ENCODE measurements at places on chromosomes 6 and 20. TPM values are rescaled to one million over a fixed set of nuclear protein-coding genes. Genes with fewer than 3 reads are reported as not detected.

Gene ECT2L
- total RNA-seq: 0.17 TPM

DNA sequence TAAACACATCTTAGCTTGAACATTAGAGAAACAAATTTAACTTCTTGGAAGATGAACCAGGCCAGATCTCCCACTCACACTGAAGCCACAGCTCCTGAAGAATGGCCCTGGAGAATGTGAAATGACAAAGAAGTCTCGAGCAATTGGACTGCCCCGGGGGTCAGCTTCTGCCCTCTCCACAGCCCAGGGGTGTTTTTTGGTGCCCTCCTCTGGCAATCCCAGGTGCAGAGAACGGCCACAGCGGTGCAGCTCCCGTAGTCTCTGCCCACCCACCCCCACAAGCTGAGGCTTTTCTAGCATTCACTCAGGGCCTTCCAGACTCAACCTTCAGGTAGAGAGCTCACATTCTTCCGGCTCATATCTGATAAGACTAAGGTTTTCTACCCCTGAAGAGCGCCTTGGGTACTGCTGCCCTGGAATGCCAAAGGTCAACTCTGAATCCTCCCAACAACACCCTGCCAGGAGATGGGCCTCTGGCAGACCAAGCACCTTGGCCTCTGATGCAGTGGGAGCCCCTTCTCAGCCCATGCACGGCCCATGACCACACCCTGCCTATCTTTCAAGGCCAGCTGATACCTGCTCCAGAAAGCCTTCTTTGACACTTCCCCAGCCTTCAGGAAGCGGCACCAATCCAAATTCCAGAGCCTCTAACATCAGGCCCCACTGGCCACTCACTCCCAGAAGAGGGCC is 208.3 kb downstream of the SYNDIG1 start:
- no peak overlapping the region for H3K4me3 ChIP-seq
- no peak overlapping the region for H3K27ac ChIP-seq

Gene MRPS10
- 46.5 TPM for total RNA-seq

DNA sequence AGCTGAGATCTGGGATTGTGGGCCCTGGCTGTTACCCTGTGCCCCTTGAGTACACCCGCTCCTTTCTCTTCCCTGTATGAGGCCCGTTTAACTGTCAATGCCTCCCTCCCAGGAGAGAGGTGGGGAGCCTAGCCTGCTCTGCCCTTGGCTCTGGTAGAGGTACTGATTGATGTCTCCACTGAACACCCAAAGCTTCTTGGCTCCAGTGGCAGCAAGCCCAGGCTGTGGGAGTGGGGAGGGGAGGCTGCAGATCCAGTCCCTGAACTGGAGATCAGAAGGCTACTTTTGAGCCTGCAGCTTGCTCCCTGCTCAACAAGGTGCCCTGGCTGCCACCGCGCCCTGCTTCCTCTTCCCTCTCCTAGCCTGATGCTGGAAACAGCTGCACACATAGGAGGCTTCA is 7.5 kb downstream of the LRRC73 start:
- no peak overlapping the region for H3K27ac ChIP-seq
- DNase-seq: no peak
- H3K4me3 ChIP-seq: no peak overlapping the region
- H3K4me1 ChIP-seq: no peaks in the 10 kb centered on the region
- peaks cover 27% of the 10 kb centered on the region for H3K36me3 ChIP-seq
